ENCODE measurements at places on chromosomes 7 and 10.
A peak's percentile ranks its signal among the peaks of the same experiment; 100 is the strongest.

DNA sequence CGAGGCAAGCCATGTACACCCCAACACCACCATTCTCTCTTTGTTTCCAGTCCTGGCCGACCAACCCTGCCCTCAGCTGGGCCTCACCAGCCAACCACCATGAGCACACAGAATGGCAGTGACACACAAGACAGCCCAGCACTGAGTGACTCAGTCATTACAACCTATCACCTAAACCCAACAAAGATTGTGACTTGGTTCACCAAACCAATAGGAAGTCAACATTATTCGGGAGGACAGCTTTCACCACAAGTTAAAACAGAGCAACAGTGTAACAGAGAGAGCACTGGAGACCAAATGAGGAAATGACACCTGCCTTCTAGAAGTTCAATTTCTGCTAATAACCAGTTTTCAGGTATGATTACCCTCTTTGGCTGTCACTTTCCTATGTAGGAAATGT, 72.1 kb downstream of the DNMBP start:
- no peak for DNase-seq

- DNase-seq = no peak
Observed at GRCh38 chr10:96310321-96310669, 6.1 kb downstream of the DNTT start.

DNA sequence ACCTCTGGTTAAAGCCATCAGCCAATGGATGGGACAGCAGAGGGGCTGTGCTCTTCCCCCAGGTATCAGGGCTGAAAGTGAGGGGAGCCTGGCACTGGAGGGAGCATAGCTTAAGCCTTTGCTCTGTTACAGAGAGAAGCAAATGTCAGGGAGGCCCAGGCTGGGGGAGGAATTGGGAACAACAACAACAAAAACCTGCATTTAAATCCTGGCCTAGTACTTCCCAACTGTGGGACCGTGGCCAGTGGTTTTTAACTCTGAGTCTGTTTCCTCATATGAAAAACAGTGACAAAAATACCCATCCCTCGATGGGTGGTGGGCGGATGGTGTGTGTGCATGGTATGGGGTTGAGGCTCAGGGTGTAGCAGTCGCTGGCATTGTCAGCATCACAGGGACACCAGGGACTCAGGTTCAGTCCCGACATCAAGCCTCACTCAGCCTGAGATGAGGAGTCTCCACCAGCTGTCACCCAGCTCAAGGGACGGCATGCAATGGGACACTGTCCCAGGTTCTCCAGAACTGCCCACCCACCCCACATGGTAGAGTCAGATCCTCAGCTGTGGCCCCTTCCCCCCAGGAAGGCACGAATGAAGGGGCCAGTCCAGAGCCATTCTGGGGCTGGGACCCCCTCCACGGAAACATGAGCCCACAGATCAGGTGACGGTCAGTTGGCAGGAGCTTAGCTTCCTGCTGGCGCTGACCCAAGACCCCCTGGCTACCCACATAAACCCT, 74.5 kb downstream of the AFAP1L2 start:
- no peak for DNase-seq

GRCh38 chr7:128394904-128395496, 14.8 kb downstream of the IMPDH1 start:
- no peak for DNase-seq

DNA sequence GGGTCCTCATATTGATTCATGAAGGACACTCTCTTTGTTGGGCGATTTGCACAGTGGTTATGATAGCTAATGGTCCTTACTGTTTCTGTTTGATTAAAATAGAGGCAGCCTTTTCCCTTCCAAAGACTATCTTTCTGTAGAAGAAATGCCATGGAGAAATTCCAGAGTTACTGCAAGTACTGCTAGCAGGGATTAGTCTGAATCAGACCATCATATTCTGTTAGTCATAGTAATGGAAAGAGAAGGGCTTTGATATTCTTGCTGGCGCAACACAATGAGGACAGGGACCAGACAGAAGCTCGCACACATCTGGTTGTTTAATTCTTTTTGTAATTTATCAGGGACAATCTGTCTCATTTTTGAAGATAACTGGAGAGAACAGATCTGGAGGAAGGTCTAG, 304.5 kb upstream of the FZD8 start:
- DNase-seq = no peak

DNA sequence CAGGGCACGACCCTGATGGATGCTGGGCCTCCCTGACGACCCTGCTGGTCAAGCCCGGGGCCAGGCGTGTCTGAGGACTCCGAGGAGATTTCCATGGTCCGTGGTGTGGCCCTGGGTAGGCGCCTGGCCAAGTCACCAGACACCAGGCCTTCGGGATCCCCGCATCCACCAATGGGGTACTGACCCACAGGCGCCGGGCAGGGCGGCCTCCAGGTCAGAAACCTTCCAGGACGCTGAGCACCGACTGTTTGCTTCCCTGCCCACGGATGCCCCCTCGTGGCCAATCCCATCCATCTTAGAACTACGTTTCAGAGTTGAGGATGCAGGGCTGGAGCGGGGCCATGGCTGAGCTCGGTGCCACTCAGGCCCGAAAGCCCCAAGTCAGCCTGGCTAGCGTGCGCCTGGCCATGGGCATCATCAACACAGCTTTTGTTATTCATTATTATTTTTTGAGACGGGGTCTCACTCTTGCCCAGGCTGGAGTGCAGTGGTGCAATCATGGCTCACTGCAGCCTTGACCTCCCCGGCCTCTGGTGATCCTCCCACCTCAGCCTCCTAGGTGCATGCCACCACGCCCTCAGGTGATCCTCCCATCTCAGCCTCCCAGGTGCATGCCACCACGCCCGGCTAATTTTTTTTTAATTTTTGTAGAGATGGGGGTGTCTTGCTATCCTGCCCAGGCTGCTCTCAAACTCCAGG, 7.1 kb upstream of the AMZ1 start:
- DNase-seq = peak; percentile 37

- DNase-seq = no peak
Observed at GRCh38 chr7:88169717-88170320, 50.0 kb downstream of the SRI start.

DNA sequence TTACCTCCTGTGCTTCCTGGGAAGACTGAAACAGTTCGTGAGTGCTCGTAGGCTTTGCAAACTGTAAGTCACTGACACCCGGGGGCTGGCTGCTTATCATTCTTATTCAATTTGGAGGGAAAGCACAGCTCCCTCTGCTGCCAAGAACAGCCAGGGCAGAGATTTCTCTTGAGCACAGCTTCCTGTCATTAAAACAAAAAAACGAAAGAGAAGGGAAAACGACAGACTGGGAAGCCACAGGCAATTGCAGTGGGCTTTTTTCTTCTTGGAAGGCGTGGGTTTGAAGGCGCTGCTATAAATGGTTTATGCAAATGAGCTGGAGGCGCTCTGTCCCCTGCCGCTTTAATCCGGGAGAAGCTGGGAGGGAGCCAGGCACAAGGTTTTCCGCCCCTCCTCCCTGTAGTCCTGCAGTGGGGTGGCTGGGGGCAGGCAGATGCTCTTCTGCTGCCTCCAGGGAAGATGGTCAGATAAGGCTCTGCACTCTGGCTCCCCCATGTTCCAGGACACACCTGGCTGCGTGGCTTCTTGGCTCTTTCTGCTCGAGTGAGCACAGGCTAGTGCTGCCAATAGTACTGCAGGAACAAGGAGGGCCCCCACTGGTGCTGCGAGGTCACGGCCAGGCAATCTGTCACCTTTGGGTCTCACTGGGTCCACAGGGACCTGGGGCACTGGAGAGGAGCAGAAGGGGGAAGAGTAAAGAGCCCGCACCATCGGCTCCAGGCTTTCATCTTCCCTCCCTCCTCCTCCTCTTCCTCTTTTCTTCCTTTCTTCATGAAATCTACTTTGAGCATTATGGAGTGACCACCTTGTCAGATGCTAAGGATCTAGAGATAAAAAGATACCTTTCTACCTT, 49.5 kb downstream of the NEURL1 start:
- DNase-seq = no peak

DNA sequence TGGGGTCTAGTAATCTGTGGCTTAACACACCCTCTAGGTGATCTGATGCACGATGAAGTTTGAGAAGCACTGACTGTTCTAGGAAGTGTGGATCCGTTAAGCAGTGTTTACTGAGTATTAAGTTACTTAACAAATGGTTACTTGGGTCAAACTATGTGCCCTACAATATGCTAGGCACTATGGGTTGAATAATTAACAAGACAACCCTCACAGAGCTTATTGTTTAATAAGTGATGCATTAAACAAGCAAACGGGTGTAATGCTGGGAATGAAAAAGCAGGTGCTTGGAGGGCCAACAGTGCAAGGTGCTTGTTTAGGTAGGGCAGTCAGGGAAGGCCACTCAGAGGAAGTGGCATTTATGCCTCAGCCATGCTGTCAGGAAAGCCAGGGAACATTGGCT, 378.0 kb upstream of the PODXL start:
- no peak for DNase-seq

GRCh38 chr7:73683788-73684693, 644 bp downstream of the BUD23 start:
- DNase-seq = no peak

GRCh38 chr10:44010873-44011602, 362.4 kb upstream of the ZNF32 start:
- no peak for DNase-seq

DNA sequence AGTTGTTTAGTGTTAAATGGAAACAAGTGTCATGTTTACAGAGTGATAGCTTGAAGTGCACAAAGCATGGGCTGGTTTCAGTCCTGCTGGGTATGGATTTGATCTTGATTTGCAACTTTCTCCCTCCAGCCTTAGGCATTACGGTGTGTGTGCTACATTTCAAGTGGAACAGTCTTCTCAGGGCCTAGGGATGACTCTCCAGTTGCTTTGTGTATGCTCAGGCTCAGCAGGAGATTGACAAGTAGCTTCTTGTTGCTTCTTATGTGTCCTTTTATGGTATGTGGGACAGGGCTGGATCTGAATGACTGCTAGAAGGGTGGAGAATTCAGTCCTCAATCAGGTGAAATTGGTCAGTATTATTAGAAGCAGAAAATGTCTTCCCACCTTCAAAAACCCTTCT, 51.3 kb upstream of the PLEKHA1 start:
- no peak for DNase-seq

- no peak for DNase-seq
Observed at GRCh38 chr7:33774762-33775523, 130.4 kb upstream of the BMPER start.

DNA sequence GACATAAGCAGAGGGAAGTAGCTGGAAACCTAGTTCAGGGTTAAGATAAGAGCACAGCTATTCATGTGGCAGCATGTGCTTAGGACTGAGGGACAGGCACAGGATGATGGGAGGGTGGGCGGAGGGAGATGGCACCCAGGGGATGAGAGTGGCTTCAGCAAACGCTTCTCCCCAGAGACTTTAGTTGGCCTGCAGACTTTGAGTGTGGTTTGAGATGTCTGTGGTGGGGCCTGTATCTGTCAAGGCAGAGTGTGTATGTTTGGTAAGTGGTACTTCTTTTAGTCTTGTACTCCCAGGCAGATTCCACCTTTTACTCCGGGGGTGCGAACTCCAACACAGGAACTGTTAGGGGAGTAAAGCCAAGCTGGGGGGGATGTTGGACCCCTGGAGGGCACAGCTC, 88.9 kb downstream of the WDFY4 start:
- DNase-seq = no peak

DNA sequence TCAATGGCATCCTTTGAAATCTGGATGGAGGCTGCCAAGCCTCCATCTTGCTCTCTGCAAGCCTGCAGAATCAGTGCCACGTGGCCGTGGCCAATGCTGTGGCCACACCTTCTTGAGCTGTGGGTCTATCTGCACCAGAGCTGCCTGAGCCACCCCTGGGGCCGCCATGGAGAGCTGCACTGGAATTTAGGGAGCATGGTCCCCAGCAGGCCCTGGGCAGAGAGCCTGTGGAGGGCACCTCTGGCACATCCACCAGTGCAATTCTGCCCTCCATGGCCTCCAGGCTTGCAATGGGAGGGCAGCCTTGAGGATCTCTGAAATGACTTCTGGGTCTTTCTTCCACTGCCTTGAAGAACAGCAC, 55.6 kb upstream of the NKX6-2 start:
- no peak for DNase-seq

DNA sequence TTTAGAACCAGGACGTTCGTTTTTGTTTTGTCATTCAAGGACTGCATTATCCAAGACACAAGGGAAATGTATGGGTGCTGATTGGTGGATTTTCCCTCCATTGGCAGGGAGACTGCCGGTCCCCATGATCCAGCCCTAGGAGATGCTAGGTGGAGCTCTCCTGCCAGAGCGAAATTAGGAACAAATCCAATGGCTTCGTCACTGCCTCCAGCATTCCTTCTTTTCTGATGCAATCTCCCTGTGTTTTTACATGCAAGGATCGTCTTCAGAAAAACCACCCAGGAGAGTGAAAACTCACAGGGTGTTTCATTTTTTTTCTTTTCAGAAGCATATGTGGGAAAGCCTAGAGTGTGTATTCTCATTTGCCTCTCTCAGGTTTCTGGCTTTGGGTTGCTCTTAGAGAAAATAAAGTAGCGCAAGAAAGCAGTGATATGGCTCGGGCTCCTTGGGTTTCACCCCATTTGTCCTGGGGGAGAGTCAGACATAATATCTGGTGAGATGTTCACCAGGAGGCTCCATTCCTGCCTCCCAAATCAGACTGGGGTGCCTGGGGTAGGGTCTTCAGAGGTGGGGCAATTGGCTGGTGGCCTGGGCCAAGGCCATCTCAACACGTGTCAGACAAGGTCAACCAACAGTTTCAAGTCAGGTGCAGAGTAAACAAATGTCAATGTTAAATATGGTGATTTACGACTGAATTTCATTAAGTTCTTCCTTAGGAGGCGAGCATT, 450.9 kb upstream of the MKI67 start:
- no peak for DNase-seq

- DNase-seq = no peak
Observed at GRCh38 chr10:13416760-13417159, 68.7 kb upstream of the SEPHS1 start.

GRCh38 chr7:134766779-134767519, 12.5 kb upstream of the CALD1 start:
- DNase-seq = no peak

DNA sequence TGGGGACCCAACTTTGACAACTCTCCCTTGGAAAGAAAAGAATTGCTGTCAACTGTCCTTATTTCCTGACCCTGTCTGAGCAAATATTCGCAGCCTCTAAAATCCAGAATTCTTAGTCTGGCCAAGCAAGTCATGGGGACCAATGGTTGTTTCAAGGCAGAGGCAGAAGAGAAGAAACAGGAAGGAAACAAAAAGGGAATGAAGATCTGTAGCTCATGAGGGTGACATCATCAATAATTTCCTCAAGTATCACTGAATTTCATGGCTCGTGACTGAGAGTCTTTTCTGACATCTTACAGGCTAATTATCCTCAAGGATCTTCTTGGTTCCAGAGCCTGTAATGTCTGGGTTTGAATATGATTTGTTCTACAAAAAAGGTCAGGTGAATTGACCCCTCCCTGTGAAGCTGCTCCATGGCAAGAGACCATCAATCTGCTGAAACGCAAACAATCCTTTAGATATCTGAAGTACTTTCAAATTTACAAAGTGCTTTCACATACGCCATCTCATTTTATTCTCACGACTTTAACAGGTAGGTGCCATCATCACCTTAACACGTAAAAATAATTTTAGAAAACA, 5.8 kb downstream of the CDK6 start:
- DNase-seq = no peak

GRCh38 chr7:149067869-149068268, 22.6 kb downstream of the ZNF786 start:
- no peak for DNase-seq

- DNase-seq = no peak
Observed at GRCh38 chr10:73998929-73999691, 1.2 kb downstream of the VCL start.
